Fibroblast of mammary gland (primary cell): ENCODE measurements at places on chromosomes 1 and 21.
A peak's percentile ranks its signal among the peaks of the same experiment; 100 is the strongest.

GRCh38 chr1:205324781-205325180 is 3.2 kb upstream of the NUAK2 start:
- no peak for DNase-seq

DNA sequence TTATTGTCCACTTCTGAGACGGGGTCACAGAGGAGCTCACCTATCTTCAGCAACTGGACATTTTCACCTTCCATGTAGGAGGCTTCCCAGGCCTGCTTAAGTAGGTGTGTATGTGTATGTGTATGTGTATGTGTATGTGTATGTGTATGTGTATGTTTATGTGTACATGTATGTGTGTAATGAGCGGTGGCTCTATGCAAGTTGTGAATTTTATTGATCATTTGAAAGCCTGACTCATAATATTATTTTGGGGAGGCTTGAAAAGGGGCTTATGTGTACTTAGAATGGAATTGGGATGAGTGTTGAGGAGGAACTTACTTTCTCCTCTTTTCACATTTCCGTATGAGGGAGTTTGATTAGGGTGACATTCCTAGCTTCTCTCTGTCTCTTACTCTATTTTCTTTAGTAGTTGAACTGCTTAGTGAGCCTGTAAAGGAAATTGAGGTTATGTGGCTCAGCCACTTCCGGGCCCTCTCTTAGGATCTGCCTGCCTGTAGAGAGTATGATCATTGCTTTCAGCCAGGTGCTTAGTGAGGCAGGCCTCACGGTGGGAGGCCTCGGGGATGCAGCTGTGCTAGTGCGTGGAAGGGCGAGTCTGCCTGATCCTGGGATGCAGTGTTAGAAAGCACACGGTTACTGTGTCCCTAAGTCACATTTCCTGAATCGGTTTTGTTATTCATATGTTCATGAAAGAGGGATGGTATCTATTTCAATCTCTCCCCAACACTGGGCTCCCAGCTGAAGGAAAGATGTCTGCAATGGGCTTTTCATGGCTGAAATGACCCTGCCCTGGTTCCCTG is 61.0 kb downstream of the IER5 start:
- no peak for DNase-seq

GRCh38 chr1:222970711-222971110 is 155.9 kb downstream of the DISP1 start:
- no peak for DNase-seq

DNA sequence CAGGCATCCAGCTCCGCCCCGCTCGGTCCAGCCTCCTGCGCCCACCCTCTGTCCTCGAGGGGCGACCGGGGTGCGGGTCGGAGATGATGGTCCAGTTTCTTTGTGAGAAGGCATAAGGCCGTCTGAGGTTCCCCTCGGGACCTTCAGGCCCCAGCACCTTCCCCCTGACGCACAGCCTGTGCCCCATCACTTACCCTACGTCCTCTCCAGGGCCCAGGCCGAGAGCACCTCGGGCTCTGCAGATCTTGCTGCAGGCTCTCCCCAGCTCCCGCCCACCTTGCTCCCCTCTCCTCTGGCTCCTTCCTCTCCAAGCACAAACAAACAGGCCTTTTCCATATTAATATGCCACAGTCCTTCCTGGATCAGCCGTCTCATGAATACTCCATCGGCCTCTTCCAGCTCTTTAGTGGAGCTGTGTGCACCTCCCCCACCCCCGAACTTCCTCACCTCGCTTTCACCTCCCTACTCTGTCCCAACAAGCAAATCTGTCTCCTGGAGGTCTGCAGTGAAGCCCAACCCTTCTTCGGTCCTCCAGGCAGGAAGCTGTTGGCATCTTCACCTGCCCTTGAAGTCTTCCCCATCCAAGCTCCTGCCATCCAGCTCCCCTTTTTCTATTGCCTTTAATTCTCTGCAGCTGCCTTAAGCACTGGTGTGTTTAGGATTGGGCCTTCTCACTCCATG is 448 bp upstream of the COL9A2 start:
- no peak for DNase-seq

DNA sequence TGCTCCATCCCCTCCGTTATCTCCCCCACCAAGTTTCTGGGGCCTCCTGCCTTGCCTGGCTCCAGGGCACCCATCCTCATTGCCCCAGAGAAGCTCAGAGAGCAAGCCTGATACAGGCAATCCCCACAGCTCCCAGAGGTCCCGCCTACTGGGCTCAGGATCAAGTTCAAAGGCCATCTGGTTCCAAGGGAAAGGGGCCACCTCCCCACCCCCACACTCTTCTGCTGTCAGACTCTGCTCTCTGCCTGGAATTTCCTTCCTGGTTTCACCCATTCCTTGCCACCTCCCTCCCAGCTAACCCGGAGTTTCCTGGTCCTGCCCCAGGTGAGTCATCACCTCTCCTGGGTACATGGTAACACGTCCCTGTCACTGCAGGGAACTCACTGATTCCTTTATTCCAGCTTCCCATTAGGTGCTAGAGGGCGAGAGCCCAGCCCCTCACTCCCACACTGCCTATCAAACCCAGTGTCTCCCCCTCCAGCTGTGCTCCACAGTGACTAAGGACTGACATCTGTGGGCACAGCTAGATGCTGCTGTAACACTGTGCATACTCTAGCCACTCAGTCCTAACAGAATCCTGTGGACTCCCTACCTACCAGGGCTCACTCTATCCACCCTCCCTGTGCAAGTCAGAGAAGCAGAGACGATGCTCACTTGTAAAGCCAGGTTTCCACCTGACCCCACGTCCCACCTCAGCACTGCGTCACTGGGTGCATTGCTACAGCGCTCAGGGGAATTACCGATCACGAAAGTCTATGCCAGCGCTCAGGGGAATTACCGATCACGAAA is 21.8 kb downstream of the RSPH1 start:
- peak; percentile 11 for DNase-seq

DNA sequence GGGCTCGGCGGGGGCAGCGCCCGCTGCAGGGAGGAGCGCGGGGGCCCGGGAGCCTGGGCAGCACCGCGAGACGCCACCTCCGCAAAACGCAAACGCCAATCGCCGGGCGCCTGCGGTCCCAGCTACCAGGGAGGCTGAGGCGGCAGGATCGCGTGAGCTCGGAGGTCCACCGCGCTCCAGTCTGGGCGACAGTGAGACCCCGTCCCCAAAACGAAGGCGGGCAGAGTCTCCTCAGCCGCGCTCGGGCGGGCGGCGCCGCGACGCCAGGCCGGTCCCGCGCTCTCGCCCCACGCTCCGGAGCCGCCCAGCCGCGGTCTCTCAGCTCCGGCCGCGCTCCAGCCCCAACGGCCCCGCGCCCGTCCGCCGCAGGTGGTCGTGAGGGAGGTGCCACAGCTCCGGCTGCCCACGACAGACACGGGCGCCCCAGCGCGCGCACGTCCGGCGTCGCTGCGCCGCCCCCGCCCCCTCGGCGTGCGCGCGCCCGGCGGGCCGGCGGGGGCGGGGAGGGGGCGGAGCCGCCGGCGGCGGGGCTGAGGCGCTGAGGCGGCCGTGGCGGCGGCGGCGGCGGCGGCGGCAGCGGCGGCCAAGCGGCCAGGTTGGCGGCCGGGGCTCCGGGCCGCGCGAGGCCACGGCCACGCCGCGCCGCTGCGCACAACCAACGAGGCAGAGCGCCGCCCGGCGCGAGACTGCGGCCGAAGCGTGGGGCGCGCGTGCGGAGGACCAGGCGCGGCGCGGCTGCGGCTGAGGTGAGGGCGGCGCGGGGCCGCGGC is at the start of gene ADARB1:
Gene ADARB1 (plus strand): TSS at position 533 of the 770 bp plus-strand sequence. CDS start 97,077 bp downstream, outside the sequence.
- DNase-seq = peak; percentile 39

DNA sequence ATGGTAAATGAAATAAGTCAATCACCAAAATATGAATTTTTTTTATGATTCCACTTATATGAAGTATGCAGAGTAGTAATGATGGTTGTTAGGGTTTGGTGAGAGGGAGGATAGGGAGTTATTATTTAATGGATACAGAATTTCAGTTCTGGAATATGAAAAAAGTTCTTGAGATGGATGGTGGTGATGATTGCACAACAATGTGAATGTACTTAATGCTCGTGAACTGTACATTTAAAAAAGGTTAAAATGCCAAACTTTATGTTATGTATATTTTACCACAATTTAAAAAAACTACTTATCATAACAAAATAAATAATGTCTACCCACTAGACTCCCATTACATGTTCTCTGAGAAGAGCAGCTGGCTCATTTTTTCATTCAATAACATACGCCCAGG is 55.4 kb upstream of the TTC39A start:
- DNase-seq = no peak

DNA sequence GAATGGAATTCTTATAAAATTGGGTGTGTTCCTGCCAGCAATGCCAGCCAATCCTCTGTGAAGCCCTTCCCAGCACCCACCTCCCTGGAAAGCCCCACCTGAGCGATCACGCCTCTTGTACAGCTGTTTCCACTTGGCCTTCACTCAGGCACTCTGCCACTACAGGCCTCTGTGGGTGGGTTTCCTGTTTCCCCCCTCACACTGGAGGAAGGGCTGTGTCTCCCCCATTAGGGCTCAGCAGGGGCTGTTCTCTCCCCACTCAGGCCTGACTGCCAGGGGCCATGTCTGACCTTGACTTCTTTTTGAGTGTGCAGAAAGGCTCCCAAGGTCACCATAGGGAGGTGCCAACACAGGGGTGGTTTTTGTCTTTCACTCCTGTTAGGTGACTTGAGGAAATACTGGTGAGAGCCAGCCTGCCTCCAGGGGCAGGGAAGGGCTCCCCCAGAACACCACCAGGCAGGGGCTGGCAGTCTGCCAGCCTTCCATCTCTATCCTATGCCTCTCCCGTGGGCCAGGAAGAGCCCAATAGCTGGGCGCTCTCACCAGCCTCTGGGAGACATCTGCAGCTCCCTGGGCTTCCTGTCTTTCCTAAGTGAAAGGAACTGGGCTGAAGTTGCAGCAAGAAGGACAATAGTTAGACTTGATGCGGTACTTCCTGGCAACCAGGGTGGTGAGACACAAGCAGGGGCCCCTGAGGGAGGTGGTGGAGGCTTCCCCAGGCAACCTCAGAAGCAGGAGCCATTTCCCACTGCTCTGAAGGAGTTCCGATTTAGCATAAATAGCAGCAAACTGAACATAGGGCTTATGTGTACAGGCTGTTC is 49.1 kb downstream of the ELK4 start:
- DNase-seq = no peak

- DNase-seq = no peak
These were observed 57.6 kb upstream of the FMO3 start for GRCh38 chr1:171032822-171033702.

- no peak for DNase-seq
These were observed 8.1 kb upstream of the CNN3 start for GRCh38 chr1:94935034-94935433.

GRCh38 chr1:225451340-225451739 is 23.5 kb upstream of the LBR start:
- no peak for DNase-seq

DNA sequence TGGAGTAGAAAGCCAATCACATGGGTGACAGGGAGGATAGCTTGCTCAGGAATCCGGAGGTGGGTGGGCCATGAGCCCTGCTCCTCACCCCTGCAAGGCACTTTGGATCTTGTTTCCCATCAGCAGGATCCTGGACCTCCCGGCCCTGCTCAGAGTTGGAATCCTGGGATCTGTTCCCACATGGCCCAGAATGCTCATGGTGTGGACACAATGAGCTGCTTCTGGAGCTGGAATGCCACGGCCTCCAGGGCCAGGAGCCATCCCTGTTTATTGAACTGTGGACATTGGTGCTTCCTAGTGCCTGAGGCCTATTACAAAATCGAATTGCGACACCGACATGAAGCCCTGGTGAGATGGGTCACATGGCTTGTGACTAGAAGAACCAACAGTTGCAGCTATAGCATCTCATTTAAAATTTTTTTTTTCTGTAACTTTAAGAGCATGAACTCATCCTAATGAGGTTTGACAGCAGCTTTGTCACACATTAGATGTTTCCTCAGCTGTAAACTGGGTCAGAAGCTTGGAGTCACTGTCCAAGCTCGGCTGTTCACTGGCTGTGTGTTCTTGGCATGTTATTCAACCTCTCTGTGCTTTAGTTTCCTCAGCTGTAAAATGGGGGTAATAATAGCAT is 40.4 kb upstream of the GOLT1A start:
- DNase-seq = peak; percentile 82

GRCh38 chr1:84143796-84144565 is at the start of gene PRKACB:
PRKACB (plus strand) TSS chr1:84144271; CDS start chr1:84144362, 91 bp downstream.
- DNase-seq = peak; percentile 48

GRCh38 chr1:32241001-32241763 is 5.8 kb upstream of the FAM167B start:
- DNase-seq = peak; percentile 19

- DNase-seq = no peak
These were observed 93.2 kb downstream of the EPHB2 start for GRCh38 chr1:22803833-22804232.

DNA sequence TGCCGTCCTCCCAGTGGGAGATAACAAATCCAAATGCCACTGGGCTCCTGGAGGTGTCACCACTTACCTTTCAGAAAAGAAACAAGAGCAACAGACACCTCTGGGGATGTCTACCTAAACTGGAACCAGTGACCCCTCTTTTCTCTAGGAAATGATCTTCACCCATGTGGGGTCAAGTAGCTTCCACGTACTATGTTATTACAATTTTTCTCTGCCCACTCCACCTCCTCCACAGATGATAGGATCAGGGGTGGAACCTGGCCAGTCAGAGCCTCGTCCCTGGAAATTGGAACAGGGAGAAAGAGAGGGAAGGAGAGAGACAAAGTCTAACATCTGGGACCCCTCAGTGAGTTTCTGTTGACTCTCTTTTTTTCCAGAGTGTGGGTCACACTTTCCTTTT is 50.1 kb downstream of the H3-3A start:
- DNase-seq = no peak

DNA sequence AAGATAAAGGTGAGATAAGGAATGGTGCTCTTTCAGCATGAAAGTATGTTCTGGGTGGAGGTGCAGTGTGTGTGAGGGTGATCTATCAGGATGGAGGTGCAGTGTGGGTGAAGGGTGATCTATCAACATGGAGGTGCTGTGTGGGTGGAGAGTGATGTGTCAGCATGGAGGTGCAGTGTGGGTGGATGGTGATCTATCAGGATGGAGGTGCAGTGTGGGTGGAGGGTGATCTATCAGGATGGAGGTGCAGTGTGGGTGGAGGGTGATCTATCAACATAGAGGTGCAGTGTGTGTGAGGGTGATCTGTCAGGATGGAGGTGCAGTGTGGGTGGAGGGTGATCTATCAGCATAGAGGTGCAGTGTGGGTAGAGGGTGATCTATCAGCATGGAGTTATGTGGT is 12.3 kb upstream of the MAP10 start:
- DNase-seq = no peak

- DNase-seq = peak; percentile 34
These were observed at the start of gene KCNT2 for GRCh38 chr1:196608390-196609369. KCNT2 (minus strand) TSS chr1:196608440; CDS start chr1:196608309, 131 bp downstream.

GRCh38 chr21:24941316-24942185 is 665.7 kb downstream of the MRPL39 start:
- DNase-seq = no peak

DNA sequence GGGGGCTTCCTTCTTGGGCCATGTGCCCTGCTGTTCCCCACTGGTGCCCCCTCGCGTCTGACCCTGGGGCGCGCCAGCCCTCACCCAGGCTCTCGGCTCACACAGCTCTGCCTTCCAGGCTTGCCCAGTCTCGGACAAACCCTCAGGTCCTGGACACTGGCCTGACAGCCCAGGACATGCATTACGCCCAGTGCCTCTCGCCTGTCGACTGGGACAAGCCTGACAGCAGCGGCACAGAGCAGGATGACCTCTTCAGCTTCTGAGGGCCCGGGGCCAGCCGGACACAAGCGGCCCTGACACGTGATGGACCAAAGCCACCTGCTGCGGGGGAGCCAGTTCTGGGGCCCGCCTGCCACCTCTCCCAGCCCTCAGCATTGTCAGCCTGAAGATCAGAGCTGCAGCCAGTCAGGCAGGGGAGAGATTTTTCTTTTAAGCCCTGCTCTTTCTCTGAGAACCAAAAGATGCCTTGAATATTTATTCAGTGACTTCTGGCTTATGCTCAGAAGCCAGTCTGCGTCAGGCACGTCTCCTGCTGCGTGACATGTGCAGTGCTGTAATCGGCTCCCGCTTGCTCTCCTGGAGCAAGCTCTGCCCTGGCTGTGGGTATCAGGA is 23.4 kb downstream of the LDLRAP1 start:
- DNase-seq = peak; percentile 71
